NCI-H1105 treated with DMSO at 0.1 percent for 48 hours (cell line): ENCODE measurements at places on chromosomes 3 and 15.

- DNase-seq, result no peak
Measured at GRCh38 chr3:9550999-9551398, 2.6 kb downstream of the LHFPL4 start.

DNA sequence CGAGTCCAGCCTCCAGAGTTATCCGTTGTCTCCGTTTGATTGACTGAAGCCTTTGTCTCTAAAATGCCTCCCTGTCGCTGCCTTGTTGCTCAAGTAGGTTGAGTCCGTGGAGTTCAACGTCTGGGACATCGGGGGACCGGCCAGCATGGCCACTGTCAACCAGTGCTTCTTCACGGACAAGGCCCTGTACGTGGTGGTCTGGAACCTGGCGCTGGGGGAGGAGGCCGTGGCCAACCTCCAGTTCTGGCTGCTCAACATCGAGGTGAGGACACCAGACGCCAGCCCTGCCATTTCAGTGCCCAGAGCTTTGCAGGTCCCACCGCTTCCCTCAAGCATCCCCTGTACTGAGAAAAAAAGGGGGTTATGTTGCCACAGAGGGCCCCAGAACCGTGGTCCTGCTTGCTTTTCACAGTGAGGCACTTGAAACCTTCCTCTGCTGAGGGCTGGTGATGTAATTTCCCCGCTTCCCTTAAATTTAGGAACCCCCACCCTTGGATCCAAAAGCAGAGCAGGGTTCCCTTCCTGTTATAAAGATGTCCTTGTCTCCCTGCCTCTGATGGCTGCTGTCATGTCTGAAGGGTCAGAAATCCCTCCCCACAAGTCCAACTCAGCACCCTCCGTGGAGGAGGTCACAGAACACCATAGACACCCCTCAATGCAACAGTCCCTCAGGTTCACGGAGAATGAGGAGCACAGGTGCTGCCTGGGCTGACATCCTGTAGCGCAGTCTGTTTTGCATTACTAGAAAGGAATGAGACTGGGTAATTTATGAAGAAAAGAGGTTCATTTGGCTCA, 105.7 kb downstream of the LRRK1 start:
- no peak for DNase-seq

DNA sequence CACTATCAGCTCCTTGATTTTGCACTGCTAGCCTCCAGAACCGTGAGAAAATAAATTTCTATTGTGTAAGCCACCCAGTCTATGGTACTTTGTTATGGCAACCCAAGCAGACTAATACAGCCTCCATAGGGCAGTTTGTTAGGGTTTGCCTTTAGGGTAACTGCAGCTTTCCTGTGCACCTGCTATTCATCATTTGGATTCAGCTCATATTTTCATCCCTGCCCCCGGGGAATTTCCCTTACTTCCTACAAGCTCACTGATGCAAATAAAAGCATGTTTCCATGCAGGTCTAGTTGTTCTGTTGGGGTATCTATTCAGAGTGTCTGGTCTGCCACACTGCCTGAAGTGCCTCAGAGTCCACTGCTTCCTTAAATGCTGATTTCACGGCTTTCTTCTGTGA, 48.6 kb upstream of the ATOSA start:
- no peak for DNase-seq

DNA sequence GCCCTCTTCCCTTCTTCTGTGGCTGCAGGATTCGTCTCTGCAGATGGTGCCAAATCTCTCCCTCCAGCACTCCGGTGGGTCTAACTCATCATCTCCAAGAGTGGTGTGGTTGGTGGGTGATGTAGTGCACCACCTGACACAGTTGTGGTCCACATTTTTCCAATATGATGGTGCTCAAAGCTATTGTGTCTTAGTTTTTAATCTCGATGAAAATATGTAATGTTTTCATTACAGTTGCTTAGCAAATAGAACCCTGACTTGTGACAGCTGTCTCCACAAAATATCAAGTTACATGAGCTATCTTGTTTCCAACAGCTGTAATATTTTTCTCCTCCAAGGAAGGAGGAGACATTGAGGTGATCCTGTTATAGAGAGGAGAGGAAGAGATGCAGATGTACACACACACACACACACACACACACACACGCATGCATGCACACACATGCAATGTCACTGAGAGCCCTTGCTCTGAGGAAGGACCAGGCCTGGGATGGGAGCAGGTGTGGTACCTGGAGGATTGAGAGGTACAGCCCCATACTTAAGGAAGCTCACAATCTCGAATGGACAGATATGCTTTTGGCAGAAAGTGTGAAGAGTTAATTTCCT, 15.7 kb upstream of the ESYT3 start:
- no peak for DNase-seq

GRCh38 chr3:175398676-175399075, 539.5 kb downstream of the NAALADL2 start:
- no peak for DNase-seq

GRCh38 chr3:109900783-109901182, 563.4 kb upstream of the DPPA4 start:
- peak; percentile 86 for DNase-seq

GRCh38 chr15:33753012-33753411, 215.3 kb upstream of the CHRM5 start:
- DNase-seq, result no peak

DNA sequence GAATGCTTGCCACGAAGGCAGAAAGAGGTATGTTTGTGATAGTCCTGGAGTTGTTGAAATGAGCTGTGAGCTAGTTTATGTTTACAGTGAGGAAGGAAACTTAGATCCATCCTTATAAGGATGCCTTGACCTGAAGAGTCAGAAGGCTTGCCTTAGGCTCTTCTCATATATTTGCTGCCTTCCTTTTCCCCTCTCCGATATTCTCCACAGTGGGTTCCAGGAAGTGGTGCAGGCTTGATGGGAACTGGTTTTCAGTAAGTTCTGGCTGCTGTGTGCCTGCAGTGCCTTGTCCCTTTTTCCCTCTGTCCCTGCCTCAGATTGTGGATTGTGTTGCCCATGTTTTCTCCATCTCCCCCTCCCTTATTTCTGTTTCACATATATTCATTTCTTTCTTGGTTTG, 287.3 kb upstream of the UBE2E1 start:
- DNase-seq, result no peak

GRCh38 chr15:63942486-63943365, 103.6 kb downstream of the DAPK2 start:
- DNase-seq, result peak; percentile 54

- DNase-seq, result no peak
Measured at GRCh38 chr3:61730056-61730455, 168.7 kb downstream of the PTPRG start.

- peak; percentile 48 for DNase-seq
Measured at GRCh38 chr3:190696777-190697501, 165.6 kb downstream of the GMNC start.

DNA sequence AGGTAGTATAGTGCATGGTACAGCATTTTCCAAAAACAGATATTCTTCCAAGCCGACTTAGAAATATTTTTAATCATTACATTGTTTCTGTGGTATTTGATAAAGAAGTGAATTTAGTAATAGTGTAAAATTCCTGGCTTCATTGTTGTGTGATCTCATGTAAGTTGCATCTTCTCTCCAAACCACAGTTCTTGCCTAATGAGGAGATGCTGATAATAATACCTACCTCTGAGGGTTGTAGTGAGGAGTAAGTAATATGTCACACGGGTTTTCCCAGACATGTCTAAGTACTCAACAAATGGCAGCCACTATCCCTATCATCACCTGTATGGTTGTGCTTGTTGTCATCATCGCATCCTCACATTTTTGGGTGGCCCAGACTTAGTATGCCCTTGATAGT, 167.3 kb downstream of the SLCO3A1 start:
- DNase-seq, result no peak

- peak; percentile 82 for DNase-seq
Measured at GRCh38 chr3:56556908-56557830, at the start of gene CCDC66. TSS of gene CCDC66 (plus strand) at chr3:56557175. CDS start at chr3:56557243, 68 bp downstream.

DNA sequence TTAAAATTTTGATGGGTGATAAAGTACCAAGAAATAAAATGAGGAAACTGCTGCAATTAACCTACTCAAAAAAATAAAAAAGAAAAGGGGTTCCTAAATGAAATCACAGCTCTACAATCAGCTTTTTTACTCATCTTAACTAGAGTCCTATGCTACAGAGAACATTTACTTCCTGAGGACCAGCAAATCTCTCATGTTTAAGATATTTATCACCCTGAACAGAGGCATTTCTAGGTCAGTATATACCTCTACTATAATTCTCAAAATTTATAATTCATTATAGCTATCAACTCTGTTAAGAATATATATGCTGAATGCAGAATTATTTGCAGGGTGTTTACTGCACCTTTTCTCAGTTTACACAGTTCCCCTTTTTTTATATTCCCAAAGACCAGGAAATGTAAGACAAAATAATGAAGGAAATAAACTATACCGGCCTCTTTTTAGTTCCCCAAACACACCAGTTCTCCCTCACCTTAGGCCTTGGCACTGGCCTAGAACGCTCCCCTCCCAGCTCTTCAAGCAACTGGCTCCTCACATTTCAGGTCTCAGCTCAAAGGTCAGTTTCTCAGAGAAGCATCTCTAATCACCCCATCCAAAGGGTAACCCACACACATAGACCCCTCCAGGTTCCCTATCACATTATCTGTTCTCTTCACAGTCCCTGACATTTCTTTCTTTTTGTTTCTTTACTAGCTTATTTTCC, 71.1 kb downstream of the LRRFIP2 start:
- no peak for DNase-seq
